ENCODE measurements at places on chromosomes 7 and 10.

- no peaks in the 10 kb centered on the region for H3K27me3 ChIP-seq
- H3K27ac ChIP-seq: no peak overlapping the region
- H3K36me3 ChIP-seq: no peaks in the 10 kb centered on the region
- DNase-seq: no peak
- H3K4me1 ChIP-seq: no peaks in the 10 kb centered on the region
- H3K4me3 ChIP-seq: no peak overlapping the region
Observed at GRCh38 chr7:27453702-27454405, 208.8 kb downstream of the HIBADH start.

DNA sequence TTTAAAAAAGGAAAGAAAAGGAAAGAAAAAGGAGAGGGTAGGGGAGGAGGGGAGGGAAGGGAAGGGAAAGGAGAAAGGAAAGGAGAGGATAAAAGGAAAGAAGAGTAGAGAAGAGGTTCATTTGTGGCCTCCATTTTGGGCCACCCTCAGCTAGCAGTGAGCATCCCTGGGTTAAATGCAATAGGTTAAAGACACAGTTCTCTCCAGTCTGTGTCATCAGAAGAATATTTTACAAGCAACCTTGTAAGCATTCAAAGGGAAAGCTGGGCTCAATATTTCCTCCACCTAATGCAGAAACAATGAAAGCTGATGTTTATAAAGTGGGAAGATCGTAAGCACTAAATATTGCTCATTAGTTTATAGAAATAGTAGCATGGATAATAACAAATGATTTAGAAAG, 219.1 kb upstream of the PITRM1 start:
- no peak overlapping the region for H3K27ac ChIP-seq
- no peak for DNase-seq
- no peaks in the 10 kb centered on the region for H3K4me1 ChIP-seq
- H3K27me3 ChIP-seq: no peaks in the 10 kb centered on the region
- no peak overlapping the region for H3K4me3 ChIP-seq

DNA sequence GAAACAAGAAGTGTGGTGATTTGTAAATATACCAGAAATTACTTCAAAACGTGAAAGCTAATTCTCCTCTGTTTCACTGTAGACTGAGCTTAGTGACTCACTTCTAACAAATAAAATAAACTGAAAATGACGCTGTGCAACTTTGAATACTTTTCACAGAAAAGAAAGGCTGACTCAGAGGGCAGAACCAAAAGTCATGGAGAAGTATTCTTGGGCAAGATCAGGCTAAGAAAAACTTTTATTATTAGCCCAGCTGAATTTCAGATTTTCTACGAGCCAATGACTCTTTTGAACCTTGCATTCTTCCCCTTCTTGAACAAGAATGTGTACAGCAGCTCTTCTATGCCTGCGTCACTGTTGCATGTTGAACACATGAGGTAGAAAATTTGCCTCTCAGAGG, 527.3 kb upstream of the GHITM start:
- no peak overlapping the region for H3K27ac ChIP-seq
- H3K4me3 ChIP-seq: no peak overlapping the region
- H3K27me3 ChIP-seq: no peaks in the 10 kb centered on the region
- DNase-seq: no peak
- H3K36me3 ChIP-seq: no peaks in the 10 kb centered on the region

GRCh38 chr7:130309986-130310385, 17.0 kb downstream of the CPA4 start:
- no peaks in the 10 kb centered on the region for H3K4me1 ChIP-seq
- H3K27me3 ChIP-seq: no peaks in the 10 kb centered on the region
- H3K27ac ChIP-seq: no peak overlapping the region
- H3K4me3 ChIP-seq: no peak overlapping the region

DNA sequence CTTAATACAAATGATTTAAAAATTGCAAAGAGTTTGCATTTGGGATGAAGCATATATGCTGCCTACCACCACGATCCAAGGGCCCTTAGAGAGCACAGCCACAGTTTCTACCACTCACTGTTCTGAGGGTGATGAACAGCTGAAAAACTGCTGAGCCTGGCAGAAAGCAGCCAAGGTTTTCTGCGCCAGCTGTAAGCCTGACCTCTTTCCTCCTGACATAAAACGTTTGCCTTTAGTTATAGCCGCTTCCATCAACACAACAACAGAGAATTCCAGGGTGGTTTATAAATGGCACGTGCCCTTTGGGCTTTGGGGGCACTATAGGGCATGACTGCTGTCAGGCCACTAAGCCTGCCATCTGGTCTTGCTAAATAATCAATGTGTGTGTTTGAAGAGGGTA, 222.8 kb downstream of the RELN start:
- no peak overlapping the region for H3K27ac ChIP-seq
- no peak for DNase-seq
- no peaks in the 10 kb centered on the region for H3K36me3 ChIP-seq
- H3K4me1 ChIP-seq: no peaks in the 10 kb centered on the region

- no peak for DNase-seq
- no peaks in the 10 kb centered on the region for H3K36me3 ChIP-seq
- H3K27me3 ChIP-seq: no peaks in the 10 kb centered on the region
- H3K27ac ChIP-seq: no peak overlapping the region
- no peaks in the 10 kb centered on the region for H3K4me1 ChIP-seq
Observed at GRCh38 chr7:158487631-158488151, 99.9 kb downstream of the PTPRN2 start.

DNA sequence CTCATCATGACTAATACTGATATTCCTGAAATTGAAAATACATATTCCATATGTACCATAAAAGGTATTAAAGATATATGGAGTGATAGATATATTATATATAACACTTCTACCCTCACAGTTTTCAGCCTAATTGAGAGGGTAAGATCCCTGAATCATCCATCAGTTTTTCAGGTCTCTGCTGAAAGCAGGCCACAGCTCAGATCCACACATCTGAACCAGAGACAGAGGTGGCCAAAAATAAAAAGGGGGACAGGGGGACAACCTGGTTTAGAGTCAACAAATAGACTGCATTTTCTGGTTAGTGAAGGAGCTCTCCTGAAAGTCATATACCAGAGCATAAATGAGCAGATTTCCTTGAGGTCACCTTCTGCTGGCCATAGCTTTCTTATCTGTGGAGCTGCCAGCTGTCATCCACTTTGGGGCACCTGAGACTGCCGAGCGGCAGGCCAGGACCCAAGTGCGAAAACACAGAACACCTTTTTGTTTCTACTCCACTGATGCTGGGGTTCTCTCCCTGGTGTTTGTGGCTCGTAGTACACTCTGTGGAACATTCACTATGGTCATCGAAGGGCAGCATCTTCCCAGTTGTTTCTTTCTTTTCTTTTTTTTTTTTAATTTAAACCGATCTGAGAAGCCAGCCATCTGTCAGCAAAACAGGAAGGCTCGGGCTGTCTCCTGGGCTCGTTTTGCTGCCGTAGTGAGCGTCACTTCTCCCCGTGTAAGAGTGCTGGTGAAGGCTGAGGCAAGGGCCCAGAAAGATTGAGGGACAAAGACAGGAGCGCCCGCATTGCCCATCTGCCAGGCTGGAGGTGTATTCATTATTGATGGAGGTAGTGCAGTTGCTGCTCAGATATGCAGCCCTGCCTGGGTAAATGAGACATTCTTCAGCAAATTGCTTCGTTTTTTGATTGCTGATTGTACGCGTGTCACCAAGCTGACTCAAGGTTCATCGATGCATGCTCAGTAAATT, 13.5 kb downstream of the IKZF1 start:
- H3K4me3 ChIP-seq: no peak overlapping the region
- DNase-seq: no peak
- no peaks in the 10 kb centered on the region for H3K4me1 ChIP-seq
- H3K27ac ChIP-seq: peak overlapping the region; percentile 62

GRCh38 chr10:44780426-44780825, 130.7 kb upstream of the TMEM72 start:
- H3K36me3 ChIP-seq: no peaks in the 10 kb centered on the region
- no peak overlapping the region for H3K27ac ChIP-seq
- H3K27me3 ChIP-seq: no peaks in the 10 kb centered on the region
- DNase-seq: no peak

DNA sequence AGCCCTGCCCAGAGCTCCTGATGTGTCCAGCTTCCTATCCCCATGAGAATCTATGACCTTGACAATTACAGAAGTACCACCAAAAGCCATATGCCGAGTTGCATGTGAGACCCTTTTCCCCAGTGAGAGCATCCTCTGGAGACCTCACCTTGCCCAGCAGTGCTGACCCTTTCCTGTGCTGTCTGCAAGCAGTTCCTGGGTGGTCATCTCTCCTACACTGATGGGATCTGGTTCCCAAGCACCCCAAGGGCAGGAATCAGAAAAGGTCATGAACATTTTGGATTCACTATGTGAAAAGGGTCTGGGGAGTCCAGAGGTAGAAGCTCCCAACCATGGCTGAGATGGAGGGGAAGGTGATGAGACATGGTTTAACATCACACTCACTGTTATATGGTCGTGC, 18.2 kb downstream of the SFTPD start:
- no peak overlapping the region for H3K4me3 ChIP-seq
- no peak for DNase-seq
- no peaks in the 10 kb centered on the region for H3K36me3 ChIP-seq
- H3K27me3 ChIP-seq: no peaks in the 10 kb centered on the region

DNA sequence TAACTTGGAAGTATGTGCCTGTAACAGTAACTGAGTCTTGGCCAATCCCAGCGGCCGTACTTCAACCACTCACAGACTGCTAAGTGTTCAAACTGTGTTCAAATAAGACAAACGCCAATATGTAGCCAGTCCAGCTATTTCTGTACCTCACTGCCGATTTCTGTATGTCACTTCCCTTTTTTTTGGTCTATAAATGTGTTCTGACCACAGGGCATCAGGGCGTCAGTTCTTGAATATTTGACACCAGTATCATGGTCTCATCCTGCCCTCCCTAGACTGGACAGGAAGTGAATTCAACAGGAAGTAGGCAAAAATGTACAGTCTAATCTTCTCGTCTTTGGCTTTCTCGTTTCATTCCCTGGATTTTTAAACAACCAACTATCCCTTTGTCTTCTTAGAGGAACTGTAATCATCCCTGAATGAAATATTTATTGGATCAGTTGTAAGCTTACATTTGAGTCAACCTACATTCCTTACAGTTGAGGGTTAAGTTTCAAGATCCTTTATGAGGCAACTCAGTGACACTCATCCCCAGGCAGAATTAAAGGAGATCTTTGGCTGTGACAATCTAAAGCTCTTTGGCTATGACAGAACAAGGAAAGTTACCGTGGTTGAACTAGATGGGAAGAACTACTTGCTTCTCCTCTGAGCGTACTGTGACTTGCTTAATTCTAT, 232.7 kb downstream of the NSUN6 start:
- no peak overlapping the region for H3K27ac ChIP-seq
- no peaks in the 10 kb centered on the region for H3K4me1 ChIP-seq
- no peak for DNase-seq
- H3K27me3 ChIP-seq: no peaks in the 10 kb centered on the region
- H3K36me3 ChIP-seq: no peaks in the 10 kb centered on the region
- no peak overlapping the region for H3K4me3 ChIP-seq

- H3K27ac ChIP-seq: peak overlapping the region; percentile 90
- H3K27me3 ChIP-seq: no peaks in the 10 kb centered on the region
- peak overlapping the region; percentile 42 for H3K4me3 ChIP-seq
- DNase-seq: no peak
Observed at GRCh38 chr7:93117327-93117726, 452 bp downstream of the SAMD9 start.

DNA sequence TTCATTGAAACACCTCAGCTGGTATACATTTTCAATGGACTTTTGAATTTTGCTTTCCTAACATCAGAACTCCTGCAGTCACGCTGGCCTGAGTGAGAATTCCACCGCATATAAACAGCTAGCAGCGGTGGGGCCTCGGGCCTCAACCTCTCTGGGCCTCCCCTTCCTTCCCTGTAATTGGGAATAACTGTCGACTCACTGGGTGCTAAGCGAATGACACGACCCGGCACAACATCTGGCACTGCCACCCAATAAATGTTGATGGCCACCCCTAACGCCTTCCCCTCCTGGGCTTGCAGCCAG, 670 bp downstream of the RCC1L start:
- DNase-seq: no peak
- H3K36me3 ChIP-seq: peaks cover 34% of the 10 kb centered on the region
- peak overlapping the region; percentile 98 for H3K4me3 ChIP-seq
- H3K27me3 ChIP-seq: no peaks in the 10 kb centered on the region

DNA sequence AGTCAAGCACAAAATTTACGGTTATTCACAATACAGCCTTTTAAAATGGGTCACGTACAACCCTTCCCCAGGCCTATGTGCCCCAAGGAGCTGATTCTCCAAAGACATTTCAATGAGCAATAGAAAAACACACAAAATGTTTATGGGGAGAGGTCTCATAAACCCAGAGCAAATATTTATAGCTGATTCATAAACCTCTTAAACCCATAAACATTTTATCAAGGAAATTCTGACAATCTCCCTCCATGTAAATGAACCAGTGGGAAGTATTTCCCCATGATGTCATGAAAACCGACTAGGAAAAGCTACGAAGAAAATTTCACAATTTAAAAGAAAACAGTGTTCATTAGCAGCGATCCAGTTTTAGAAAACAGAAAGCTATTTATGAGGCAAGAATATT, 36.0 kb downstream of the SFMBT2 start:
- H3K4me3 ChIP-seq: no peak overlapping the region
- no peak for DNase-seq
- no peaks in the 10 kb centered on the region for H3K27me3 ChIP-seq
- H3K27ac ChIP-seq: no peak overlapping the region
- no peaks in the 10 kb centered on the region for H3K36me3 ChIP-seq
- no peaks in the 10 kb centered on the region for H3K4me1 ChIP-seq

GRCh38 chr7:3862774-3863173, 561.7 kb downstream of the SDK1 start:
- no peaks in the 10 kb centered on the region for H3K27me3 ChIP-seq
- peak overlapping the region; percentile 65 for H3K27ac ChIP-seq
- H3K36me3 ChIP-seq: no peaks in the 10 kb centered on the region
- DNase-seq: no peak

- H3K4me1 ChIP-seq: peaks cover 50% of the 10 kb centered on the region
- peak overlapping the region; percentile 81 for H3K27ac ChIP-seq
- H3K36me3 ChIP-seq: no peaks in the 10 kb centered on the region
- peak overlapping the region; percentile 38 for H3K4me3 ChIP-seq
Observed at GRCh38 chr7:105268511-105269392, 120.0 kb downstream of the SRPK2 start.

GRCh38 chr7:155953501-155953778, 141.2 kb upstream of the SHH start:
- H3K4me3 ChIP-seq: no peak overlapping the region
- no peaks in the 10 kb centered on the region for H3K36me3 ChIP-seq
- no peaks in the 10 kb centered on the region for H3K27me3 ChIP-seq
- H3K4me1 ChIP-seq: no peaks in the 10 kb centered on the region

Measured in esophagus squamous epithelium (tissue), 5 donors.